ENCODE measurements at places on chromosomes 6 and 20.

DNA sequence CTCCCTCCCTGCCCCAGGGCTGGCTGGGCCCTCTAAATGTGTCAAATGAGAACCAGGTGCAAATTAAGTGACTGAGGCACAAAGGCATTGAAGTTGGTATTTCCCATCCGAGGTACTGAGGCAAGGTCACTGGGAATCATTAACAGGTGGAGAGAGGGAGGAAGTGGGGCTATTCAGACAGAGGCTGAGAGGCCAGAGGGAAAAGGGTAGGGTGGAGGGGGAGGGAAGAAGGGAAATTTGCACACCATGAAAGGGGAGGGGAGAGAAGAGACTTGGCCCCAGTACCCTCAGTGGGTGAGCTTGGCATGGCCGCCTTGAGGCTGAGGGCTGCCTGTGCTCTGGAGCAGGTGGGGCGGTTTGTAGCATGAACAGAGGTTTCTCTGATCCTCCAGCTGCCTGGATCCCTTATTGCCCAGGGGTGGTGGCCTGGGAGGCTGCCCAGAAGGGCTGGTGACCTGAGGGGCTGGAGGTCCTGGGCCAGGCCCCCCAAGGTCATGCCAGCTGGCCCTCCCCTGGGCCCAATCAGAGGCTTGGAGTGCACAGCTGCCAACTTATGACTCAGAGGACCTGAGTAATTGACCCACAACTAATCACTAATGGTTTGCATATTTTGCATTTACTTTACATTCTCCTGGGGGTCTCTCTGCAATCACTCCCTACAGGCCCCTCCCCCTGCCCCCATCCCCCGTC lies 40.3 kb upstream of the ZFAND3 start:
- no peak for DNase-seq

- DNase-seq: no peak
These were observed 151.6 kb upstream of the CDH4 start for GRCh38 chr20:61100489-61100888.

GRCh38 chr6:133583907-133584427 lies 304.9 kb upstream of the TCF21 start:
- DNase-seq: no peak

DNA sequence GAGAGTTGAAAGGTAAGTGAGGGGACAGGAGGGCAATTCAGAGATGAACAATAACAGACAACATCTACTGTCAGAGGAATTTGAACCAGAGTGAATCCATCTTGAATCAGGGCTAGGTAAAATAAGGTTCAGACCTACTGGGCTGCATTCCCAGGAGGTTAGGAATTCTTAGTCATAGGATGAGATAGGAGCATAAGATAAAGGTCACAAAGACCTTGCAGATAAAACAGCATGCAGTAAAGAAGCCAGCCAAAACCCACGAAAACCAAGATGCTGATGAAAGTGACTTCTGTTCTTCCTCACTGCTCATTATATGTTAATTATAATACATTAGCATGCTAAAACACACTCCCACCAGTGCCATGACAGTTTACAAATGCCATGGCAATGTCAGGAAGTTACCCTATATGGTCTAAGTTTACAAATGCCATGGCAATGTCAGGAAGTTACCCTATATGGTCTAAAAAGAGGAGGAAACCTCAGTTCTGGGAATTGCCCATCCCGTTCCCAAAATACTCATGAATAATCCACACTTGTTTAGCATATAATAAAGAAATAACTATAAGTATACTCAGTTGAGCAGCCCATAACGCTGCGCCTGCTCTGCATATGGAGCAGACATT lies 248.5 kb downstream of the HAO1 start:
- no peak for DNase-seq

GRCh38 chr20:591941-592340 lies 18.2 kb downstream of the TCF15 start:
- no peak for DNase-seq

- DNase-seq: no peak
These were observed 39.8 kb upstream of the PTPN1 start for GRCh38 chr20:50470264-50470858.

All from CD4-positive, alpha-beta T cell treated with Interleukin-6 at 100 ng/mL for 8 hours (primary cell).